ENCODE measurements at places on chromosomes 11 and 22.

GRCh38 chr11:43834286-43834685 lies 46.3 kb upstream of the ALKBH3 start:
- no peak for DNase-seq

DNA sequence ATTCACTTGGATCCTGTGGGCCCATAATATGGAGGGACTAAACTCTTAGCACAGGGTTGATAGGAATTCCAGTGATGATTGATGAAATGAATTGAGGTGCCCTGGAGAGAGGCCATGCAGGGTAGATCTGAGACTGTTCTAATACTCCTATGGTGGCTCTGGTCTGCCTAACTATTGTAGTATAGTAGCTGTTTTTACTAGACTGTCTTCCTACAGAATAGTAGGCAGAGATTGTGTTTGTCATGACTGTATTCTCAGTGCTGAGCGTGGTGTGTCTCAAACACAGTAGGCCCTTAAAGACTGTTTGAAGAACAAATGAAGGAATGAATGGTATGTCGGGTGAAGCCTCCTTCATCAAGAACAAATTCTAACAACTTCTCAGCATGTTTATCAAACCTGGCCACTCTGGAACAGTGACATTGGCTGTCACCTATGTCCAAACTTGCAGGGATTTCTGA lies 107.0 kb upstream of the SESN3 start:
- no peak for DNase-seq

DNA sequence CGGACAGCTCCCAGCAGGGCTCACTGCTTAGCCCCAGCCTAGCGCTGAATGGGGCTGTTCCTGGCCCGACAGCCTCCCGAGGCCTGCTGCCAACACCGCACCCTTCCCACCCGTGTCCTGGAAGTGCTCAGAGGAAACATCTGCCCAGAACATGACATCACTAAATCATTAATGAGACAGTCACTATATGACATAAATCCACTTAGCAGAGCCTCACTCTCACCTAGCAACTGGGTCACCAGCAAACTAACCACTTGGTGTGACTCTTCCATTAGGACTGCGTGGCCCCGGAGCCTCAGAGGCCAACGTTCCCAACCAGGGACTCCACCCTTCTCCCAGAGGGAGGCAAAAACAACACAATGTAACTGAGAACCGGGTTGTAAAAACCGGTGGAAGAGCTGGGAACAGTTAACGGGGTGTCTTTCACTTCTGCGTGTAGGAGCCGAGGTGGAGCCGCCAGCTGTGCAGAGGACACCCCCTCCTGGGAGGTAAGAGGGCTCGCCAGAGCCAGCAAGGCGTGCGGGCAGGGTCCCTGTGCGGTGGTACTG lies 21.4 kb upstream of the PACSIN2 start:
- DNase-seq: peak; percentile 66

DNA sequence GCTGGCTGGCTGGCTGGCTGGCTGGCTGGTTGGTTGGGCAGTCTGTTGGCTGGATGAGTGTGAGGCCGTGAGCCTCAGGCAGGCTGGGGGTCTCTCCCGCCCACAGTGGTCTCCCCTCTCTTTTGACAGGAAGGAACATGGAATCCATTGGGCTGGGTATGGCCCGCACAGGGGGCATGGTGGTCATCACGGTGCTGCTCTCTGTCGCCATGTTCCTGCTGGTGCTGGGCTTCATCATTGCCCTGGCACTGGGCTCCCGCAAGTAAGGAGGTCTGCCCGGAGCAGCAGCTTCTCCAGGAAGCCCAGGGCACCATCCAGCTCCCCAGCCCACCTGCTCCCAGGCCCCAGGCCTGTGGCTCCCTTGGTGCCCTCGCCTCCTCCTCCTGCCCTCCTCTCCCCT lies 1.9 kb downstream of the UPK2 start:
- no peak for DNase-seq

DNA sequence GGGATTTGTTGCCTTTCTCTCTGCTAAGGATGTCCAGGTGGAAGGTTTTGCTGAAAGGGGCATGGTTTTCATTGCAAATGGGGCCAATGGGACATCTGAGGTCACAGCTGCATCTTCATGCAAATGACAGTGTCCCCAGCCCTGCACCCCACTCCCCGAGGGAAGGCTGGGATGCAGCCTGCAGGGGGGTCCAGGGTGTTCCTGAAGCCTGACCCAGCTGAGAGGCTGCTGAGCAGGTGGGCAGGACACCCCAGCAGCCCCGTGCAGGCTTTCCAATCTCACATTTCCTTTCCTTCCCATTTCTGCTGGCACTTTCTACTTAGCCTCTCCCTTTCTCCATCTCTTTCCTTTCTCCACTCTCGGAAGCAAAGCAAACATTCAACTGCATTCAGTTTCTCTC lies 78.3 kb downstream of the SCN3B start:
- DNase-seq: no peak

- peak; percentile 75 for DNase-seq
These were observed at the start of gene MCAT for GRCh38 chr22:43142880-43143562. MCAT (minus strand) TSS chr22:43143398; CDS start chr22:43143348, 50 bp downstream.

- DNase-seq: no peak
These were observed 209.5 kb downstream of the AASDHPPT start for GRCh38 chr11:106286881-106287504.

DNA sequence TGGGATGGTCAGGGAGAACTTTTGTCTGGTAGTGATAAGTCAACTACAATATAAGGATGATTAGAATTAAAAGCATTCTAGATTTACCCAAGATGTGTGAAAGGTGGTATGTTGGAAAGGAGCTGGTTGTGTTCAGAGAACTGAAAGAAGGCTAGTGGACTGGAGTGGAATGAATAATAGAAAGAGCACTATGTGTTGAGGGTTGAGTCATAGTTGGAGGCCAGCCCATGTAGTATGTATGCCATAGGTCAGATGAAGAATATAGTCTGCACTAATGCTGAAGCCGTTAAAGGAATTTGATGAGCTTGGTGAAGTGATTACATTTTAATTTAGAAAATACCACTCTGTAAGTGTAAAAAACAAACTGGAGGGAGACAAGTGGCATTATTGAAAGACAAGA lies 514.1 kb downstream of the CNTN5 start:
- no peak for DNase-seq

- no peak for DNase-seq
These were observed 112.3 kb downstream of the INSC start for GRCh38 chr11:15227011-15227410.

GRCh38 chr11:8095806-8096522 lies 15.0 kb downstream of the TUB start:
- DNase-seq: no peak

- no peak for DNase-seq
These were observed 5.3 kb upstream of the CHADL start for GRCh38 chr22:41245917-41246499.

DNA sequence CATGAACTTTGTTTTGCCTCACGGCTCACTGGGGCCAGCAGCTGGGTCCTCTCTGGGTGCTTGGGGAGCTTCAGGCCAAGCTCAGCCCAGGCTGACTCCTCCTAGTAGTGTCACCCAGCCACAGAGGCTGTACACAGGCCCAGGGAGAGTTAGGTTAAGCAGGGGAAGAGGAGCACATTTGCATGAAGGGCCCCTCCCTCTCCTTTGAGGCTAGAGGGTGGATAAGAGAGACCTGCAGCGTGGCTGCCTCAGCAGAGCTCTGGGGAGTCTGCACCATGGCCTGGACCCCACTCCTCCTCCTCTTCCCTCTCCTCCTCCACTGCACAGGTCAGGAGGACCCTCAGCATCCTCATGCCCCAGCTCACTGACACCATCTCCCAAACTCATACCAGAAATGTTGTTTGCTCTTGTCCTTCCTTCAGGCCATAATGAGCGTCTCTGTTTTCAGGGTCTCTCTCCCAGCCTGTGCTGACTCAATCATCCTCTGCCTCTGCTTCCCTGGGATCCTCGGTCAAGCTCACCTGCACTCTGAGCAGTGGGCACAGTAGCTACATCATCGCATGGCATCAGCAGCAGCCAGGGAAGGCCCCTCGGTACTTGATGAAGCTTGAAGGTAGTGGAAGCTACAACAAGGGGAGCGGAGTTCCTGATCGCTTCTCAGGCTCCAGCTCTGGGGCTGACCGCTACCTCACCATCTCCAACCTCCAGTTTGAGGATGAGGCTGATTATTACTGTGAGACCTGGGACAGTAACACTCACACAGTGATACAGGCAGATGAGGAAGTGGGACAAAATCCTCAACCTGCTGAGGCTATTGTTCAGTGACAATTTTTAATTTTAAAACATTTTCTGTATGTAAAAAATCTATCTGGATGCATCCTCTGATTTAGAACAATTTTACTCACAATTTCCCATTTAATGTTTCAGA lies 82.4 kb upstream of the VPREB1 start:
- DNase-seq: no peak

DNA sequence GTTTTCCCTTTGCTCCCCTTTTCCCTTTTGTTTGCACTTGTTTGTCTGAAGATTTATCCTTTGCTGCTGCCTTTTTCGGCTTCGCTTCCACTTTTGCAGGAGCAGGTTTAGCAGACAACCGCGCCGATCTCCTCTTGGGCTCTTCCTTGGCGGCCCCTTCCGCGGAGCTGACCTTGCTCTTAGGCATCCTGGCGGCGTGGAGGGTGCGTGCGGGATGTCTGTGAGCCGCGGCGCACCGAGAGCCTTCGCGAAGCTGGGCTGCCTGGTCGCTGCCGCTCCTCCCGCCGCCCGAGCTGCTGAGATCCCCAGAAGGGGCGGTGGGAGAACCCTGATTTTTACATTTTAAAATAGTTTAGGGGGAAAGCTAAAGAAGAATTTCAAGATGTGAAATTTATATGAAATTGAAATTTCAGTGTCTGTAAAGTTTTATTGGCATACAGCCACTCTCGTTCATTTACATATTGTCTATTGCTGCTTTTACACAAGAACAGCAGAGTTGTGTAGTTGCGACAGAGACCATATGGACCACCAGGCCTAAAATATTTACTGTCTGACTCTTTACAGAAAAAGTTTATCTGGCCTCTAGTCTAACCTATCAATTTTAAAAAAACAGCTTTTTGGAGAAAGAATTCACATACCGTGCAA lies 105.2 kb upstream of the RRM1 start:
- peak; percentile 29 for DNase-seq

DNA sequence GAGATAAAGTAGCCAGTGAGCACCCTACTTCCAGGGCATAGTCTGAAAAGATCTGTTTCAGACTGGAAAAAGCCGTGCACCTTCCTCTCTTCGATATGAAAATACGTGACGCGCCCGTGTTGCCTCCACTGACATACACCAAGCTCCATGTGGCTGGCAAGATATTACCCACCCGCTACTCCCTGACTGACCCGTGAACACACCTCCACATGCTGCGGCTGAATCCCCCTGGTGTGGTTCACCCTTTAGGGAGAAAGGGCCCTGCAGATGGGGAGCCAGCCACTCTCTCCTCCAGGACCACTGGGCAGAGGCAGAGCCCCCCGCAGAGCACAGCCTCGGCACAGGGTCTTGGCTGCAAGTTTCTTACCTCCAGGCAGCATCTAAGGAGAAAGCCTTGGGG lies 245.0 kb downstream of the BRD1 start:
- no peak for DNase-seq

GRCh38 chr11:3015796-3016195 lies 23.7 kb upstream of the NAP1L4 start:
- no peak for DNase-seq

GRCh38 chr22:23677701-23677995 lies 13.2 kb upstream of the RGL4 start:
- DNase-seq: no peak

- peak; percentile 73 for DNase-seq
These were observed 229.8 kb downstream of the BLID start for GRCh38 chr11:121886005-121886734.

DNA sequence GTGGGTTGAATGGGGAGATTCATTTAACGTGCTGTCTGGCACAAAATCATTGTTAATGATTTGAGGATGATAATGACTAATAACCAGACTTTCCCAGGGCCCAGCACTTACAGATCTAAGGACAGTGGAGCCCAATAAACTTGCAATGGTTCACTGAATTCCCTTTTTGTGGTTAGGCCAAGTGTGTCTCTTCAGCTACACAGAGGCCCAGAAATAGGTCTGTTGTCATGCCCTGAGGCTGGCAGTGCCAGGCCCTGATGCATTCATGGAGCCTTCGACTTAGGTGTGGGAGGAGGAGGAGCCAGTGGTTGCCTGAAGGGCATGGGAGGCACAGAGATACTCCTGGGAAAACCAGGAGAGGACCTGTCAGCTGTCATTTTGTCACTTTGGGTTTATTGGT lies 56.1 kb downstream of the KIAA1671 start:
- DNase-seq: no peak
